ENCODE measurements at places on chromosomes 13 and 19.

- no peak for DNase-seq
Measured at GRCh38 chr13:69331245-69331644, 776.4 kb upstream of the ATXN8OS start.

DNA sequence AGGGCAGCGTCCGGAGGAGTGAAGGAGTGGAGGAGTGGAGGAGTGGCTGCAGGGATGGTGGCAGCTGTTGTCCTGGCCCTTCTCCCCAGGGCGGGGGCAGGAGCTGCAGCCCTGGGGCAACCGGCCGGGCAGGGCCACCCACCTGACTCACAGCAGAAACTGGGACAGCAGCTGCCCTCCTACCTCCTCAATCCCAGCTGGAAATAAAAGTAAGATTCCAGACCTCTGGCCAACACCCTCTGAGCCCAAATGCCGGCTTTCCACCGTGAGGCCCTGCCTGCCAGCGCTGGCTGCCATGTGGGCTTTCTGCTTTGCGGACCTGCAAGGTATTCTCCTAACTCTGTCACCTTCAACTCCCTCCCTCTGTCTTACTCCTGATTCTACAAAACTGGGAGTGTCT lies 3.3 kb upstream of the CLPP start:
- DNase-seq = no peak

- DNase-seq = no peak
Measured at GRCh38 chr13:72850959-72851677, 69.2 kb downstream of the PIBF1 start.

GRCh38 chr13:36806102-36806501 lies 12.9 kb upstream of the RFXAP start:
- no peak for DNase-seq

DNA sequence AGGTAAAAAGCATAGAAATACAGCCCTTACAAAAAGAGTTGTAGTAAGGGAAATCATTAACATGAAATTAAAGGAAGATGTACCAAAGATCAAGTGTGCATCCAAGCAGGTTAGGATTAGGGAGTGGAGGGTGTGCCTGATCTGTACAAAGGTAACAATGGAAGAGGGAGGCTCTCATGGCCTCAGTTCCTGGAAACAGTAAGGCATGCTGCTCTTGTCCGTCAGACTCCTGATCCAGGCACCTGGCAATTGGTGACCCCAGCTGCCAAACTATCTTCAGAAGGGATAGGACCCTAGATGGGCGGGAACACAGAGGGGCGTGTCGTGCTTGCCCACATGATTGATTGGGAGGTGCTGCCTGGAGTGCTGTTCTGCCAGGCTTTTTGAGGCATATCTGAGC lies 4.5 kb downstream of the TEX26 start:
- no peak for DNase-seq

DNA sequence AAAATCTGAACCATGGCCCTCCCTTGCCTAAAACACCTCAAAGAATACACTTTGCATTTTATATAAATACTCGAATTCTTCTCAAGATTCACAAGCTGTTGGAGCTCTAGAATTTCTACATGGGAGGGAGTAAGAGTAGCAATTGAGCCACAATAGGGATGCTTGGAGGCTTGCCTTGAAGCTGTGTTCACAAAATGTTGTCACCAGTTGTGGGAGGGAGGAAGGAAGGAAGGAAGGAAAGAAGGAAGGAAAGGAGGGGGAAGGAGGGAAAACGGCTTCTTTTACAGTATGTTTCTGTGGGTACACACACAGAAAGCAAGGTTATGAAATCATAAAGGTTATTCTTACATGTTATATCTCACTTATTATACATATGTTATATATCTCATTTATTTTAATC lies 128.6 kb upstream of the PEG3 start:
- DNase-seq = no peak

- DNase-seq = no peak
Measured at GRCh38 chr13:44128552-44129001, 245.0 kb upstream of the SERP2 start.

DNA sequence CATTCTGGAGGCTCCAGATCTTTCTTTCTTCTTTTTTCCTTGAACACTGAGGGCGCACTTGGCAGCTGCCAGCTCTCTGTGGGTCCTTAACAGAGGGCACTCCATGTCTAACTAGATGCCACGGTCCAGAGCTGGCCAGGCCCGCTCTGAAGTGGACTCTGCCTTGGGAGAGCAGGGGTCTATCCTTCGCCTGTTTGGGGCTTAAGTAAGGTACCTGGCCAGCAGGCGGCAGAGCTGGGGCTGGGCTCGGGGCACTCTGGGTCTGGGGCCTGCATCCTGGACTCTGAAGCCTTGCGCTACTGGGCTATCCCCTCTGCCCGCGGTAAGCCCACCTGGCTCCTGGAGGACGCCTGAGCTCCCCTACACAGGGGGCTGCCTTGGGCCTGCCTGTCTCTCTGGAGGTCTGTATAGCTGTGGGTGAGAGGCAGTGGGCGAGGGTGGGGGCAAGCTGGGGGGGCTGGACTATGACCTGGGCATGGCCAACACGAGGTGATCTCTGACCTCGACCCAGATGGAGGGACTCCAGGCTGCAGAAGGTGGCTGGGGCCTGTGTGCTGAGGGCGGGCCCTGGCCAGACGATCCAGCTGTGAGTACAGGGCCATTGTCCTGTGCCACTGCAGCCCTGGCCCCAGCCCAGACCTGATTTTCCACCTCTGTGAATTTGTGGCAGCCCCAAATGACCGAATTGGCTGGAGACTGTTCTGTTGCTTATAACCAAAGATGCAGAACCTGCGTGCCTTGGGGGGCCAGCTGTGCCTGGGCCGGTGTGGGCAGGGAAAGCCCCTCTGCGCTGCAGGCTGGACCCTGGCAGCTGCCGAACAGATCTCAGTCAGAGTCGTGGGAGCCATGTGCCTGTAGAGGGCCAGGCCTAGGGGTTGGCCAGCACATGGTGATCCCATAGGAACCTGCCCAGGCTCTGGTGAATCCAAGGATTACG lies 26.5 kb downstream of the CEBPG start:
- no peak for DNase-seq

GRCh38 chr13:73876323-73876722 lies 257.9 kb downstream of the KLF12 start:
- no peak for DNase-seq

- no peak for DNase-seq
Measured at GRCh38 chr13:114230117-114230516, 4.6 kb upstream of the CDC16 start.

DNA sequence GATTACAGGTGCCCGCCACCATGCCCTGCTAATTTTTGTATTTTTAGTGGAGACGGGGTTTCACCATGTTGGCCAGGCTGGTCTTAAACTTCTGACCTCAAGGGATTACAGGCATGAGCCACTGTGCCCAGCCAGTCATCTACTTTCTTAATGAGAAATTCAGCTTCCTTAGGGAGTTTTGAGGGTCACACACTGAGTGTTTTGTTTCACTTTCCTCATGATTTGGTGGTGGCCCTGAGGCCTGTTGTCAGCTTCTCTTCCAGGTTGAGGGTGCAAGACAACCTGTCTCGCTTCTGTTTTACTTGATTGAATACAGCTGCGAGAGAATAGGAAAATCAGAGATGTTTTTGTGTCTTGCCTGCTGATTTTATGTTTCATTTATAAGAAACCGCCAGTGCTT lies 9.9 kb downstream of the FRY start:
- no peak for DNase-seq

GRCh38 chr13:93522501-93522900 lies 295.9 kb downstream of the GPC6 start:
- no peak for DNase-seq

GRCh38 chr19:52789440-52789839 lies 2.8 kb upstream of the ZNF600 start:
- DNase-seq = peak; percentile 3

DNA sequence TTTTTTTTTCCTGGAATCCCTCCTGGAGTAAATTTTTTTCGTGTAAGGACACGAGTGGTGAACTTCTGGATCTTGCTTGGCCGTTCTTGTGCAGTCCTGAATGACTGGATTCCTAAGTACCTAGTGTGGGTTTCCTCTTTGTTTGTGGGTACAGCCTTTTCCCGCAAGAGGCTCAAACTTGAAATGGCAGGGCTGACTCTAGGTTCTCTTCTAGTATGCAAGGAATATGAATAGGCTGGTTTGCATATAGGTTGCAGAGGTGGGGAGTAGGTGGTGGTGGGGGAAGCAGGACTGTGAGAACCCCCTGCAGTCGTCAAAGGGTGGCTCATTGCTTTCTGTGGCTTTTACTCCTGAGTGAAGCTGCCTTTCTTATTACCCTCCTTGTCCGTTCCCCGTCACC lies 13.6 kb downstream of the UBAC2 start:
- DNase-seq = peak; percentile 74

DNA sequence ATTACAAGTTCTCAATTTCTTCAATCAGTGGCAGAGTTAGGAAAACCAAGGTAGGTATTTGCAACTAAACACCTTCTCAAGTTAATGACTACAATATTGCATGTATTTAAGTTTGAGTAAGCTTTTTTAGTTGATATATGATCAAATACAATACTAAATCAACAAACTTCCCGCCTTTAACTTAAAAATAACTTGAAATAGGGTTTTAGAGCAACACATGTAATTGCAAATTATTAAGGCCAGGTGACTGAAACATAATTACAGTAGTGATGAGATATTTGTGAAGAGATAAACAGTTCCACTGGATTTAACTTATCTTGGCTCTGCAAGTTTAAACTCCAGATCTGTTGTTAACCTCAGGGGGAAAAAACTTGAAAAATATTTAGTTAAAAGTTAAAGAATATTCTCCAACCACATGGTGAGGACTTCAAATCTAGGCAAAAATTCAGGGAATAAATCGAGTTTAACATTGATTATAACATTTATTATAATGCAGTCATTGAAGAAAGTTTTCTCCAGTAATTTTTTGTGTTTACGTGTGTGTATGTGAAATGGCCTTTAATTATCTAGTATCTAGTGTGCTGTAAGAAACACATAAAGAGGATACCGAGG lies 3.6 kb downstream of the DACH1 start:
- no peak for DNase-seq

- no peak for DNase-seq
Measured at GRCh38 chr19:51398096-51398704, 7.8 kb upstream of the C19orf84 start.

DNA sequence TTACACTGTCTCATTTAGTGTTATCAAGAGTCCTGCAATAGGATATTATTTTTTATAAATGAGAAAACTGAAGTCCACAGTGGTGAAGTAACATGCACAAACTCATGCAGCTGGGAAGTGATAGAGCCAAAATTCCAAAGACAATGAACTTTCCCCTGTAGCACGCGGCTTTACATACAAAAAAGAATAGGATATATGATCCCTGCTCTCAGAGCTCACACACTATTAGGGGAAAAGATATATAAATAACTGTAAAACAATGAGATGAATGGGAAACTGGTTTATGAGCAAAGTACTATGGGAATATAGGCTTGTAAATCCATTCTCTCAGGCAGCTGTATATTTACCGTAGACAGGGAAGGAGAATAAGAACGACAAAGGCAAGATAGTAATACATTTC lies 39.7 kb downstream of the THSD1 start:
- DNase-seq = no peak

GRCh38 chr13:86946734-86947133 lies 724.4 kb upstream of the SLITRK5 start:
- DNase-seq = no peak

- no peak for DNase-seq
Measured at GRCh38 chr13:65336087-65336749, 1893.9 kb downstream of the PCDH9 start.

- no peak for DNase-seq
Measured at GRCh38 chr19:39582442-39582841, 19.9 kb upstream of the LGALS13 start.

- no peak for DNase-seq
Measured at GRCh38 chr13:25659091-25659795, 287.5 kb downstream of the ATP8A2 start.

- no peak for DNase-seq
Measured at GRCh38 chr19:18457483-18458331, 19.8 kb upstream of the ISYNA1 start.

GRCh38 chr19:13841086-13841961 lies 35.6 kb upstream of the NANOS3 start:
- peak; percentile 82 for DNase-seq

GRCh38 chr13:26664876-26665275 lies 95.7 kb downstream of the GPR12 start:
- no peak for DNase-seq

DNA sequence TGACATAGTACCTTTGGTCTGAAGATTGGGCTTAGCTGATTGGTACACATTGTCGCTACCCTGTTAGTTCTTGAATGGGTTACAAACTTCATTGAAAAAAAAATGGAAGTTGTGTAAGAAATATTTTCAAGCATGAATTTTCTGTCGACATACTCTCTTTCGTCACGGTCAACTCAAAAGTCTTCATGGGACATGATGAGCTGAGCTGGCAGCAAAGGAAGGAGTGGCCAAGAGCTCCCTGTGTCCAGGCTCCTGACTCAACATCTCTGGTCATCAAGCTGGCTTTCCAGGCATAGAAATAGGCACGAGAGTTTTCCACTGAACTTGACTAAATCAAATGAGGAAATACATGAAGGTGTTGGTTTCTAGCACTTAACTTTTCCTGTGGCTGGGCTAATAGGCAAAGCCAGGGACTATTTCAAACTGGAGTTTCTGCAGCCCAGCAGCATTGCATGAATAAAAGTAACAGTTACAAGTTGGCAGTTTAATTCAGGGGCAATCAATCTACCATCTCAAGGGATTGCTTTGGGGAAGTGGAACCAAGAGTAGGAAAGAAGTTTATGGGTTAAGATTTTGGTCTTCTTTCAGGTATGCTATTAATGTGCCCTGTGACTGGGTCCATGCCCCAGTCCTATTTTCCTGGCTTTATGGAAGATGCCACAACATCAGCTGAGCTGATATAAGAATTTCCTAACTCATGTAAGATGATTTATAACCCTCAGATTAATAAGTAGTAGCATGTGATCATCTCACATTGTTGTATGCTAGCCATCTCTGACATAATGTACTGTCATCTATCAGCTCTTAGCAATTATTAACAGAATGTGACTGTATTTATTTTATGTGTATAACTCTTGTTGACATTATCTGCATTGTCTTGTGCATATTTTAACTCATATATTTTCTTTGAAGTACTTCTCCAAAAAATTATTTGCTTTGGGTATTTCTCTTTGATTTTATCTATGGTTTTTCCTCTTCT lies 385.8 kb downstream of the DLEU7 start:
- DNase-seq = no peak

DNA sequence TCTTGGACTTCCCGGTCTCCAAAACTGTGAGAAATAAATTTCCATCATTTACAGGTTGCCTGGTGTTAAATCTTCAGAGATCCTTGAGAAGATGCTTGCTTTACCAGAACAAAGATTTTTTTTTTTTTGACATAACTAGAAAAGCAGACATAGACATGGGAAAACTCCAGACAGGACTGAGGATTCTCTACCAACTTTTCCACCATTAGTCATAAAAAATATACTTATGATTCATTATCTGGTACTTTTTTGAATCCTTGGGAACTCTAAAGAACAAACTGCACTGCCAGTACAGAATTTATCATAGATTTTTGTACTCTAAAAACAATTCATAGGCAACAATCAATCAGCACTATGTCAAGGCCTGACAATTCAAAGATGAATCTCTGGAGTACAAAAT lies 487.6 kb downstream of the EFNB2 start:
- DNase-seq = no peak
